Dorsolateral prefrontal cortex (tissue), 122 donors: ENCODE measurements at places on chromosomes 3 and 15. TPM values are rescaled to one million over a fixed set of nuclear protein-coding genes. Genes with fewer than 3 reads are reported as not detected.

GRCh38 chr3:23368731-23369130, 165.6 kb downstream of the UBE2E2 start:
- DNase-seq: no peak

DNA sequence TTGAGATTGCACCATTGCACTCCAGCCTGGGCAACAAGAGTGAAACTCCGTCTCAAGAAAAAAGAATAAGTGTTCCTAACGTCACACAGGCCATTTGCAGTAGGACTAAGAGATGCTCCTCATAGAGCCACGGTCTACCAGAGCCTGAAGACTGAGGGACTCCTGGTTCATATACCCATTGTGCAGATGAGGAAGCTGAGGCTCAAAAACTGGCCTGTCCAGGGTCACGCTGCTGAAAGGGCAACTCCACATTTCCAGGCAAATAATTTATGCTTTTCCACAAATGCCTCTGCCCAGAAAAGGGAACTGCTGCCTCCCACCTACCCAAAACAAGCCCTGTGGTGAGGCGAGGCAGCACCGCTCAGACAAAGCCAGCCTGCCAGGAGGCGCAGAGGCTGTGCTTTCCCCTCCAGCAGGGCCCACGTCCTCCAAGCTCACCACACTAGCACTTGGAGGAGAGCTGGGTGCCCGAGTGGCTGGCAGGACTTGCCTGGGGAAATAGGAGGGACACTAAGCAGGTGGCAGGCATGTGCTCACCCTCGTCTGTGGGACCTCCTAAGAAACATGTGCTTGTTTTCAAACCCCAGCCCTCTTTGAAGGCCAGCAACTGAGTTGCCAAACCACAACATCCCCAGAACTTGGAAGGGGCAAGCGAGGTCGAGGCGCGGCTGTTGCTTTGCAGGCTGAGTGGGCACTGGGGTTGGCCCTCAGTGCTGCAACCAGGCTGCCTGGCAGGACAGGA, 195.6 kb downstream of the XXYLT1 start:
- DNase-seq: no peak

DNA sequence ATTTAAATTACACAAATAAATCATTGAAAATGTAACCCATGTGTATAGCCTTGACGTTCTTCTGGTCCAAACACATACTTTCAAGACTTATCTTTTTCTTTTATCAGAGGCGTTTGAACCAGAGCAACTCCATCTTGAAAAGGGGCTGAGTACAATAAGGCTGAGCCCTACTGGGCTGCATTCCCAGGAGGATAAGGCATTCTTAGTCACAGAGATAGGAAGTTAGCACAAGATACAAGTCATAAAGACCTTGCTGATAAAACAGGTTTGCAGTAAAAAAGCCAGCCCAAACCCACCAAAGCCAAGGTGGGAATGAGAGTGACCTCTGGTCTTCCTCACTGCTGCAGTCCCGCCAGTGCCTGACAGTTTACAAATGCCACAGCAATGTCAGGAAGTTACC, 101.0 kb upstream of the IGSF10 start:
- no peak for DNase-seq

GRCh38 chr3:100184948-100185570, 70.8 kb upstream of the FILIP1L start:
- DNase-seq: no peak

DNA sequence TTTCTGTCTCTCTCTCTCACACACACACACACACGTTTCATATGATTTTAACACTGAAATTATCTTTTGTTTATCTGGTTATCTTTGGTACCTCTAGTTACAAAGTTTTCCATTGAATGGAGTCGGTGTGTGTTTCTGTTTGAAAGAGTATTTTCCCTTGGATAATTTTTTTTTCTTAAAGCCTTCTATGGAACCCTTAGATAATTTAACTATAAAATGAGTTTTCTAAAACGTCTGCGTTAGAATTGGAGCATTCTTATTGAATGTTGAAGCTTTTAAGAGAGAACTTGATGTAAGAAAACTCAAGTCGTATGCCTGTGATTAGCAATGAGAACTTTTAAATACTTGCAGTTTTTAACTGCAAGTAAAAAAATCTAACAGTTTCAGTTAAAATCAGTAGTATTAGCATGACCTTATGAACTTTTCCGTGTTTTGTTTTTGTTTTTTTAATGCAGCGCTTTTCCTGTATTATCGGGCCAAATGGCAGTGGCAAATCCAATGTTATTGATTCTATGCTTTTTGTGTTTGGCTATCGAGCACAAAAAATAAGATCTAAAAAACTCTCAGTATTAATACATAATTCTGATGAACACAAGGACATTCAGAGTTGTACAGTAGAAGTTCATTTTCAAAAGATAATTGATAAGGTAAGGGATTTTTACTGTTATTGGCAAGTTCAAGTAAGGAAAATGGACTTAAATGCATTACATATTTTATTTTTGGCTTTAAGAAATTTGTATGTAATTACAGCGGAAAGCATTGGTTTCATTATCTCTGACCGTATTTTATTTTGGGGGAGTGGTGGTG, 3.0 kb downstream of the SMC4 start:
- no peak for DNase-seq

- peak; percentile 92 for DNase-seq
Measured at GRCh38 chr15:31758126-31758525, 272.2 kb upstream of the CHRNA7 start.

- DNase-seq: no peak
Measured at GRCh38 chr3:98777286-98777685, 14.1 kb downstream of the ST3GAL6 start.

DNA sequence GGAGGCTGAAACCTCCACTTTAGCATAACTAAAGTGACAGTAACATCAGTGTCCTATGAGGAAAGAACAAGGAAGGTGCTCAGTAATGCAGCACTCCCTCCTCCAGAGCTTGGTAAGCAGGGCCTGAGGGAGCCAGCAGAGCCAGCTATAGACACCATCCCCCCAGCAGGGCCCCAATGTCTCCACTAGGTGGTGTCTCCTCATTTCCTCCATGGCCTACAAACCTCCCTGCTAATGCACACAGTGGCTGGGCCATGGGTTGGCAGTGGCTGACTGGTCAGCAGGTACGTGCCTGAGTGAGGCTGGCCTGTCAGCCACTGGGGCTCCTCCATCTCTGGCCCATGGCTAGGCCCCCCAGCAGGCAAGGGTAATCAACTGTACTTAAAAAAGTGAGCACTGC, 13.6 kb downstream of the MRPS25 start:
- no peak for DNase-seq

GRCh38 chr15:48352474-48353072, 21.3 kb downstream of the DUT start:
- DNase-seq: peak; percentile 46

- no peak for DNase-seq
Measured at GRCh38 chr3:115148142-115148790, 1.2 kb upstream of the ZBTB20 start.

DNA sequence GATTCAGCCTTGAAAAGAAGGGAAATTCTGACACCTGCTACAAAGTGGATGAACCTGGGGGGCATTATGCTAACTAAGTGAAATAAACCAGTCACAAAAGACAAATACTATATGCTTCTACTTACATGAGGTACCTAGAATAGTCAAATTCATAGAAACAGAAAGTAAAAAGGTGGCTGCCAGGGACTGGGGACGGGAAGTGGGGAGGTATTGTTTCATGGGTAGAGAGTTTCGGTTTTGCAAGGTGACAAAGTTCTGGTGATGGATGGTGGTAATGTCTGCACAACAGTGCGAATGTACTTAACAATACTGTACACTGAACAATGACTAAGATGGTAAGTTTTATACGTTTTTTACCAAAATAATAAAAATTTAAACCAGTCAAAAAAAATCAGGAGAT, 4.8 kb downstream of the IDH2 start:
- no peak for DNase-seq

- no peak for DNase-seq
Measured at GRCh38 chr3:71384837-71385716, 198.5 kb downstream of the FOXP1 start.

- no peak for DNase-seq
Measured at GRCh38 chr3:36693670-36694069, 70.7 kb downstream of the DCLK3 start.

DNA sequence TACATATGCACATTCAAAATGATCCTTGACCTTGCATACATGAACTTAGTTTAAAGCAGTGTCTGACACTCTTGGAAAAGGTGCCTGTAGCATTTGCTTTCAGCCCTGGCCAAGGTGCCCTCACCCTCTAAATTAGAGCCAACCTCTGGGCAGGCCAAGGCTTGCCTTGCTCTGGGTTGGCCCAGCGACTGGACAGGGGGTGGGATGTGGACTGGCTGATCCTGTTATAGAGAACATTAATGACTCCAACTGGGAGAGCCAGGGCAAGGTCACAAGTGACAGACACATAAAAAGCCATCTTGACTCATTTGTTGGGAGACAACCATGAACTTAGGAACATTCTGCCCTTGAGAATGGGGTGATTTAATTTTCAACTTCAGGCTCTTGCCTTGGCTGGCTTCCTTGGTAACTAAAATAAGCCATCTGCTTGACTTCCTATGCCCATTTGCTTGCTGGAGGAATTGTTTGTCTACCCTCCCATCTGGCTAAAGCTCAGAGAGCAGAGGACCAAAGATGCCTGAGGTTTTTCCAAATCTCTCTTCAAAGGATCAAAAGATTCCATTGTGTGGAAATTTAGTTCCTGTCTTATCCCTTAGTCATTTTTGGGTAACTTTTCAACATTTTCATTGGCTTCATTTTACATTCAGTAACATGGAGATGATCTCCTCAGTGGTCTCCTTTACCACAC, 403.7 kb downstream of the SOX2 start:
- DNase-seq: no peak

DNA sequence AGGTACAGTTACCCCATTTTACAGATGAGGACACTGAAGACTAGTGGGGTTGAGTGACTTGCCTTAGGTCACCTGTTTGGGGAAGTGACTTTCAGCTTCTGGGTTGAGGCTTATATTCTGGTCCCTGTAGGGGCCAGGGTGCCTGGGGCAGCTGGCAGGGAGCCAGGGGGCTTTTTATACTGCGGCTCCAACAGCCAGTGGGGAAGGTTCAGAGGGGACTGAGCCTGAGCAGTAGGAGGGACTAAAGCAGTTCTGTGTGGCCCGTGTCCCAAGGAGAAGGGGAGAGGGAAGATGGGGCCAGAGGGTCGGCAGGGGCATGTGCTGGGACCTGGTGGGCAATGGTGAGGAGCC, 37.7 kb downstream of the SLC6A6 start:
- no peak for DNase-seq

SENP8 gene
- 10.1 TPM for total RNA-seq

SLC24A5 gene
- not detected for total RNA-seq
